Activated CD4-positive, alpha-beta T cell treated with anti-CD3 and anti-CD28 coated beads for 36 hours (primary cell): ENCODE measurements at places on chromosomes 13 and 19.

- DNase-seq, result no peak
These were observed 1466.3 kb downstream of the PCDH9 start for GRCh38 chr13:65763811-65764210.

DNA sequence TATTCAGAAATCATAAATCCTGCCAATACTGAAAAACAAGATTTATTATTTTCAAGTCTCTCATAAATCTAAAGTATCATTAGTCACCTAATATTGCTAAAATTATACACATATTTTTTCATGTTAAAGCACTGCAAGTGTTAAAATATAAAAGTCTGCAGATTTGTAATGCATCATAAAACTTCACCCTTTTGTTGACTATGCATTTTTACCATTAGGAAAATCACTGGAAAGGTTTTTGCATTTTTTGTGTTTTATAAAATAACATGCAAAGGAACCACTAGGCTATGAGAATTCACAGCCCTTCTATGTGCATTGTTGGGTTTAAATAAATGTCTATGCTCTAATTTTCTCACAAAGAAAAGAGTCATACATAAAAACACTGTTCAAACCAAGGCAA, 407.3 kb downstream of the DACH1 start:
- no peak for DNase-seq

GRCh38 chr13:26896986-26897668, 136.5 kb upstream of the GPR12 start:
- no peak for DNase-seq

DNA sequence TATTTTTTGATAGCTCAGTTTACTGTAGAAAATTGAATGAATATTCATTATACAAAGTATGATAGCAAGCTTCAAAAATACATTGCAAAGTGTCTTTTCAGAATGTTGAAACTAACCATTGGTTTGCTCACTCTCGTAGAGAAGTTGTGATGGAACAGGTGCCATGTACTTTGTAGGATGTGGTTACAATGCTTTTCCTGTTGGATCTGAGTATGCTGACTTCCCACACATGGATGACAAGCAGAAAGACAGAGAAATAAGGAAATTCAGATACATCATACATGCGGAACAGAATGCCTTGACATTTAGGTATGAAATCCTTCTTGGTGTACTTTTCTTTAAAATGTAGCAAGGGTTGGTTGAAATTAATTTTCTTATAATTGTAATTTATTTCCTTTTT, 30.5 kb downstream of the CDADC1 start:
- no peak for DNase-seq

DNA sequence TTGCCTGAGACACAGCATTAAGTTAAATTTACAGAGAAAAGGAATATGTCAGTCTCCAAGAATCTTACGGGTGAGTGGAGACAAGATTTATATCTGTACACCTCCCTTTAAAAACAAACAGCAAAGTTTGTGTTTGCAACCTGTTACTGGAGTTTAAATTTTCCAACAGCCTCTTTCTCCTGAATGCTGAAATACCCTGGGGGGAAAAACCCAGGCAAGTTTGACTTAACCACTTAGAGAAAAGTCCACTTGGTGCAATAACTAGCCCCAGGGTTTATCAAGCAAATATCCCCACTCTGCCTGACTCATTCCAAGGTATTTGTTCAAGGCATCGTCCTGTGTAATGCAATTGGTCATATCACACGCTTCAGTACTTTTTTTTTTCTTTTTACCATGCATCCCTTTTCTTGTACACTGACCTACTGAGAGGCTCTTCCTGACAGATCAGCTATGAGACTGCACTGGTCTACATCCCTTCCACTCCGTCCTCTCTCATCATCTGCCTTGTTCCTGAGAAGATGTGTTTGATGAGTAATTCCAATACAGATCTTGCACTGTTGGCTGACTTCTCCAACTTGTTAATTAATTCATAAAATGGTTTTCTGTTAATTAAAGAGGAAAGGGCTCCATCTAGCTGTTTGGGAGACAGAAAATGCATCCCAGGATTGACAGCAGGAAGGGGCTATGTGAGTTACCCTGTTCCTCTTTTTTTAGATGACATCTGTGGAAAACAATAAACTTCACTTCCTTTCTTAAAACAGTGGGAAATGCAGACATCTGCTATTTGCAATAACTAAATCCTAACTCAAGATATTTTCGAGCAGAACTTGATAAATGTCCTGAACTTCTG, 212.5 kb upstream of the IRS2 start:
- DNase-seq, result no peak

GRCh38 chr13:111572956-111573761, 252.7 kb downstream of the TEX29 start:
- DNase-seq, result no peak

GRCh38 chr13:23912469-23912868, 15.2 kb upstream of the C1QTNF9B start:
- no peak for DNase-seq
